ENCODE measurements at places on chromosomes 2 and 18.
A peak's percentile ranks its signal among the peaks of the same experiment; 100 is the strongest.

DNA sequence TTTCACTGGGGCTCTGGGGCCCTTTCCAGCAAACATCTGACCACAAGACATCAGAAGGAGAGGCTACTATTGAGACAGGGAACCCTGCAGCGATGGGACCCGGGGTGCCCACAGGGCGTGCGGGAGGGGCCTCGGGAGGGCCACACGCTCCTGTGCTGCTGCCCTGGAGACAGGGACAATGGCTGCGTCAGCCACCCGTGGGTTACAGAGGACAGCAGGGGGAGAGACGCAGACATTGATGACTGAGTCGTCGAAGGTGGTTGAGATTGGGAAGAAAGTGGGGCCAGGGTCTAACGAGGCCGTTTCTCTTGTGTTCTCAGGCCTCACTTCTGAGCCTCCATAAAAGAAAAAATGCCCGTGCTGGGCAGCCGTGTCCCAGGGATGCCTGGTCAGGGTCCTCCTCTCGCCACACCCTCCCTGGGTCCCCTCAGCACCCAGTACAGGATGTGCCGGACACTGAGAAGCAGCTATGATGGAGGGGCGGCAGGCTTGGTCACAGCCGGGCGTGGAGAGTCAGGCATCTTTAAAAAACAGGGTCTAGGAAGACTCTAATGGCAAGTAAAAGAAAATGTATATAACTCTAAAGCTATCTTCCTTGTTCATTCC is 73.9 kb downstream of the NDUFA10 start:
- DNase-seq, result no peak

DNA sequence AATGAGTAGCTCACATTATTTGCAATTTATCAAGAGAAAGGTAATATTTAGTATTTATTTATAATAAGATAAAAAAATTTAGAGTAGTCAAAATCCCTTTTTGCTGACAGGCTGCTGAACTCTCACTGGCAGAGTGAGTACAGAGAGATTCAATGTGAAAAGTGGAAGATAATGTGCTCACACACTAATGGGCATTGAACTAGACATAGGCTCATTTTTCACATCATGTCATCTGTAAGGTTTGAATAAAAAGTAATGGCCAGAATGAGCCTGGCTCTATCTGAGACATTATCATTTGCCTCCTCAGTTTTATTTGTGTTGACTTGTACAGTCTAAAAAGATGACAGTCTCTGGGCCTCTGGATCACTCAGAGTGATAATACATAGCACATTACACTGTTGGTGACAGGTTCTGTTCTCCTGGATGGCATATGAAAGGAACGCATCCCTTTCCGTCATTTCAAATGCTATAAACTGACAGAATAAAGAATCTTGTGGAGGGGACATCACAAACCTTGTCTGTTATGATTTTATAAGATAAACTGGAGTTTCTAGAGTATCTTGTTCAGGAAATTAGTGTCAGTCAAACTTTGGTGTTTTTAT is 812.9 kb downstream of the NR4A2 start:
- no peak for DNase-seq

DNA sequence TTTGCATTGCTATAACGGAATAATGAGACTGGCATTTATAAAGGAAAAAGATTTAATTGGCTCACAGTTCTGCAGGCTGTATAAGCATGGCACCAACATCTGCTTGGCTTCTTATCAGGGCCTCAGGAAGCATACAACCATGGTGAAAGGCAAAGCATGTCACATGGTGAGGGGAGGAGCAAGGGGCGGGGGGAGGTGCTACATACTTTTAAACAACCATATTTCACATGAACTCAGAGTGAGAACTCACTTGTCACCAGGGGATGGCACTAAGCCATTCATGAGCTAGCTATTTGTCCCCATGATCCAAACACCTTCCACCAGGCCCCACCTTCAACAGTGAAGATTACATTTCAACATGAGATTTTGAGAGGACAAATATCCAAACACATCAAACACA is 188.7 kb downstream of the MBD5 start:
- DNase-seq, result no peak

- DNase-seq, result no peak
Measured at GRCh38 chr2:175206866-175207265, 25.4 kb upstream of the ATP5MC3 start.

DNA sequence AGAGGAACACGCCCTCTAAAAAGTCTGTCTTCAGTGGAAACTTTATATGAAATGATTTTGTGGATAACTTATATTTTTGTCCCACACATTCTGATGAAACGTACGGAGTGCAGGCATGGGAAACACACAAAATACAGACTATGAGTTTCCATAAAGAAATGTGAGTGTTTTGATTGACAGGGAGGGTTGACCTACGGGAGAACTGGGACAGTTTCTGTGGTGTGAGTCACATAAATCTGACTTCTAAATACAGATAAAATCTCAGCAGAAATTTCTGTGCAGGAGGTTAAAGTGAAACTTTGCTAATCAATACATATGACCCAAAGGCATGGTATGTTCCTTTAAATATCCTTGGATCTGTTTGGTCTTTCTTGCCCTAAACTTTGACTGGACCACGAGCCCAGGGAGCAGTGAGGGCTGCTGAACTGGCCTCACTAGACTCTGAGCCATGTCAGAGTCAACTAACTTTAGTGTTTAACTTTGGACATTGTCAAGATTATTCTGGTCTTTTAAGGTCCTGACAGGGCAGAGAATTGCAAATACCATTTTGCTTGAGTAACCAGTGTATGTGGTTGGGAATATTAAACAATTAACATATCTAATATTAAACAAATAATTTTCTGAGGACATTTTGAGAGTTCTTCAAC is 206.9 kb upstream of the LYPD1 start:
- no peak for DNase-seq

DNA sequence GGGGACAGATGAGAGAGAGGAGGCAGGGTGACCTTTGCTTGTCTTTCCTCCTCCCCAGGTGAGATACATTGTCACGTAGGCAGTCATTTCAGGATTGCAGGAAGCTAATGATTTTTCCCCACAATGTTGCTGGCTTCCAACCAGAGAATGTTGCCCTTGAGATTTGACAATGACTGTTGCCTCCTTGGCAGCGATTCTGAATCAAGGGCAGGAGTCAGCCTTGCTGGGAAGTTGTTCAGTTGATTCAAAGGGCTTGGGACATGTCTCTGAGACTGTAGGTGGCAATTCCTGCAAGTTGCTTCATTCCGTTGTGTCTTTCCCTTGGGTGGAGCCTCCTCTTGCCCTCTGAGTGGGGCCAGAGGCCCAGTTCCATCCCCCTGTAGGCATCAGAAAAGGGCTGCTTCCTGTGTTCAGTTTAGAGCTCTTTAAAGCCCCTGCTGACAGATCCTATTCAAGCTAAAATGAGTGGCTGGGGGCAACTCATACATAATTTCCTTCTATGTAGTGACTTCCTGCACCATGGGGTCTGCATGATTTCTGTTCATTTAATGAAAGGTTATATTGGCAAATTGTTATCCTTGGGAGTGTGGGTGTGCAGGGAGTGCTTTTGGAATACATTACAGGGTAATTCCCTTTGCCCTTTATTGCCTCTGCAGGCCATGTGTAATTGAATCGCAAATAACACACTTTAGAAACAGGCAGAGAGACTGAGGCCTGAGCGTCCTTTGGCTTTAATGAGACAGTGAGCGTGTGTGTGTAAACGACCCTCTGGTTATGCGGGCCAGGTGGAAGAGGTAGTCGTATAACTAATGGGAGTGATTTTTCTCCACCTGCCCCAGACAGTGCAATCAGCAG is 52.4 kb downstream of the GPR39 start:
- no peak for DNase-seq

- DNase-seq, result no peak
Measured at GRCh38 chr18:65544701-65545100, 206.1 kb upstream of the CDH7 start.

DNA sequence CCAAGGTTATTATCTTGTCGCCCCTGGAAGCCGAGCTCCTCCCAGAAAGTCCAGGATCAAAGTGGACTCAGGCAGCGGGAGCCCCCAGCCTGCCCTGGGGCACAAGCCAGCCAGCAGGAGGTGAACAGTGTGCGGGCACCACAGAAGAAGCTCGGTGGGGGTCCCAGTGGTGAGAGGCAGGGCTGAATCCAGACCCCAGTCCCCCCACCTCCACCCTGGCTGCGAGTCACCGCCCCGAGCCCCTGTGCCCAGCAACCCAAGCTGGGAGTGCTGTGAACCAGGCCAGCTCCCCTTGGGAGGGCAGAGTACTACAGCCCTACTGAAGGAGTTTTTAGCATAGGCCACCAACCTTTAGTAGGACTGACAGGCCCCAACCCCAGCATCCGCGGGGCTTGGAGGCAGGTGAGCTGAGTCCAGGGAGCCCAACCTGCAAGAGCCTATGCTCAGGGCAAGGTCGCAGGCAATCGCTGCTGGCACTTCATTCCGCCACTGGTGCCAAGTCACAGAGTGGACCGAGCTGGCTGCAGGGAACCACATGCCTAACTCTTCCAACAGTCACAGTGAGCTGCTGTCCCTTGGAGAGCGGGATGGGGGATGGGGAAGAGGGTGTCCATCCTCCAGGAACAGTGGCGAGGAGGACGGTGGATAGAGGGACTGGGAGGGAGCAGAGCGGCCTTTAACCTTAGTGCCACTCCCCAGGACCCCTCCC is 3.0 kb downstream of the PIEZO2 start:
- no peak for DNase-seq

DNA sequence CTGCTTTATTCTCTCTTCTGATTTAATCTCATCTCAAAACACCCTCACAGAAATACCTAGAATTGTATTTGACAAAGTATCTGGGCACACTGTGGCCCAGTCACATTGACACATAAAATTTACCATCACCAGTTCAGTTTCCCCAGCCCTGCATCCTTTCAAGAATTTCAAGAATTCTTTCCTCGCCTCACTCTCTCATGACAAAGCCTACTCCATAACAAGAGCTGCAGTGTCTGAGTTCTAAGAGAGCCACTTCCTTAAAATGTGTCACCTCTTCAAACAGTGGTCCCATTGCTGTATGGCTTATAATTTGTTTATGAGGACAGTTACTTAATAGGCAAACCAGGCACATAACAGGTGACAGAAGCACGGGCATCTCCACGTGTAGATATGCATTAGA is 90.9 kb upstream of the STK39 start:
- DNase-seq, result no peak

- no peak for DNase-seq
Measured at GRCh38 chr2:200314976-200315567, 8.6 kb downstream of the SPATS2L start.

GRCh38 chr2:51490576-51491234 is 458.8 kb upstream of the NRXN1 start:
- peak; percentile 50 for DNase-seq

DNA sequence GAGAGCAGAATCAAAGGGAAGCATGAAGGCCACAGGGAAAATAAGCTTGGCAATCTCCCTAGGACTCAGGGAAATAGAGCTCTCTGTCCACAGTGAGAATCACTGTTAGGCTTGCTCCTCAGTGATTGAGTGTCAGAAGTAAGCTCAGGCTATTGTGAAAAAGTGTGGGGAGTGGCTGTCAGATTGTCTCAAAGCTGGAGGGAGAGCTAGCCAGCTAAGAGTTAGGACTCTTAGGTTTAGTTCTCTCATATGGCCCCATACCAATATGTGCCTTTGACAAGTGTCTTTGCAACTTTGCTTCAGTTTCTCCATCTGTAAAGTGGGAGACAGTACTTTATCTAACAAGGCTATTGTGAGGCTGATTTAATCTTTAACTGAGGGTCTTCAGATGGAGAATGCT is 17.2 kb downstream of the EIF4E2 start:
- no peak for DNase-seq

DNA sequence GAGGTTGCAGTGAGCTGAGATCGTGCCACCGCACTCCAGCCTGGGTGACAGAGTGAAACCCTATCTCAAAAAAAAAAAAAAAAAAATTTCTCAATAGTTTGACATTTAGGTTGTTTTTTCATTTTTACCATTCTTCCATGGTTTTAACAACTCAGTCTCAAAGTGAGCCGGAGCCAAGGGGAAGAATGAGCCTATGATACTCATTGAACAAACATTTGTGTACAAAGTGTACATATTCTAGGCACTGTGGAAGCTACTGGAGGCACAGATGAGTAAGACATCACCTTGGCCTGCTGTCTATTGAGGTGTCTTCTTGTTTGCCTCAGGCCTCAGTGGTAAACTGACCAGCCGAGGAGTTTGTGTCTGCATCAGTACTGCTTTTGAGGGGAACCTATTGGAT is 21.9 kb downstream of the CENPO start:
- DNase-seq, result no peak

DNA sequence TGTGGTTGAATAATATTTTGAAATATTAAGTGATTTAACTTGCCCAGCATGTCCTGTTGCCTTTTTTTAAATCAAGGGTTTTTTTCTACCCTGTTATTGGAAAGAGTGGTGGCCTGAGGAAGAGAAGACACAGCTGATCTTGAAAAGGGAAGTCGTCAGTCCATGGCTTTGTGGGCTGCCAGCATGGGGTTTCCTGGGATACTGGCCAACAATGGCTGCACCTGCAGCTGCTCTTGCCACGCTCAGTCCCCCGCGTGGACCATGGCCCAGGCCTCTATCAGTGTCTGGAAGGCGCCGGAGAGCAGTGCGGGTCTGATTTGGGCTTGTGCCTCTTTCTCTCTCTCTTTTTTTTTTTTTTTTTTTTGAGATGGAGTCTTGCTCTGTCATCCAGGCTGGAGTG is 99.3 kb downstream of the ASB1 start:
- no peak for DNase-seq

- DNase-seq, result no peak
Measured at GRCh38 chr2:204900487-204900886, 355.2 kb downstream of the PARD3B start.

DNA sequence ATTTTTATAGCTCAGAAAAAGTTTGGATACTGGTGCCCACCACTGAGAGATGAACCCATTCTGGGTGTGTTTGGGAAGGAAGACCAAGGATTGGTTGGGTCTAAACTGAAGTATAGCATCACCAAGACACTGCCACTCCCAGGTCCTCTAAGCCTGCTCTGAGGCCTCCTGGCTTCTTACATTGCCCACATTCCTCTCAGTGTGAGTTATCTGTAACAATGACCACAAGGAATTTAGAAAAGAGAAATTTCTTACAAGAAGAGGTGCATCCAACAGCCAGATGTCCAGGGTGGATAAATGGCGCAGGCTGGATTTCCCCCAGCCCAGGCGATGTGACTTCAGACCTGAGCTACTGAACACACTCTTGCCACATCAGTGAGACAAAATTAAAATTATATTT is 1.6 kb upstream of the GPR45 start:
- DNase-seq, result no peak

- peak; percentile 76 for DNase-seq
Measured at GRCh38 chr2:175606010-175606841, 395.8 kb downstream of the LNPK start.

- no peak for DNase-seq
Measured at GRCh38 chr2:162317861-162318327, 590 bp downstream of the IFIH1 start.

GRCh38 chr2:75960472-75961009 is 249.8 kb upstream of the GCFC2 start:
- DNase-seq, result no peak

GRCh38 chr2:215442401-215442787 is 6.5 kb upstream of the FN1 start:
- no peak for DNase-seq
